Uterus (tissue), 4 donors: ENCODE measurements at places on chromosomes 11 and 22. TPM values are rescaled to one million over a fixed set of nuclear protein-coding genes. Genes with fewer than 3 reads are reported as not detected.

TYR gene
- total RNA-seq, result not detected

KCNJ11 gene
- total RNA-seq, result 3.9 TPM

GRCh38 chr11:11381471-11382105 is 28.5 kb upstream of the CSNK2A3 start:
- DNase-seq, result no peak

DNA sequence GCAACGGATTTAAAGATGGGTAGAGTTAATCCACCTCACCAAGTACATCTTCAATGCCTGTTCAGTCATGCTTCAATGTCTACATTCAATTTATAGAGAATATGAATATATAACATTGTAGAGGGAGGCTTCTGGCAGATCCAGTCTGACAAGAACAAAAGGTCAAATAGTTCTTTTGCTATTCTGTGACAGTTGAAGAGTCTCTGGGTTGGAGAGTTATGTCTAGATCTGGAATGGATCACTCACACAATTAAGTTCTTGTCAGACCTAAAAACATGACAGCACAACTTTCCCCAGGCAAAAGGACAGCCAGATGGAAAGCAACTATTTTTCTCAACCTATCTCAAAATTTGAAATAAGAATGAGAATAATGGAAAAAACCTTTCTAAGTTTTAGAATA is 15.3 kb upstream of the GAB2 start:
- DNase-seq, result no peak

- DNase-seq, result no peak
Measured at GRCh38 chr11:82701847-82702520, 31.7 kb downstream of the FAM181B start.

DNA sequence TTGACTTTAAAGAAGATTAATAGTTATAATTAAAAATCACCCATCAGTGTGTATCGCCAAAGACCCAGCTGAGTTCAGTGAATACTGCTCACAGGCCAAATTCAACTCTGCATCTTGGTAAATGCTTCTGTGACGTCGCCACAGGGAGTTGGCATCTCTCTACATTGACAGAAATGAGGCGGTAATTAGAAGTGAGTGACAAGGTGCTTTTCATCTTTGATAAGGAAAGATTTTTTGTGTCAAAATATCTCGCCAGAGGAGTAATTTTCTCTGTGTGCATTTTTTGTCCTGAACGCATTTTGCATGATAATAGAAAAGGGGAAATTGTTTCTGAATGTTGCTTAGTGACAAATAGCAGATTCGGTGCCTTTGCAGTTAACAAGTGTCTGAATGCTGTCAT is 345.8 kb downstream of the CNTN5 start:
- DNase-seq, result no peak

DNA sequence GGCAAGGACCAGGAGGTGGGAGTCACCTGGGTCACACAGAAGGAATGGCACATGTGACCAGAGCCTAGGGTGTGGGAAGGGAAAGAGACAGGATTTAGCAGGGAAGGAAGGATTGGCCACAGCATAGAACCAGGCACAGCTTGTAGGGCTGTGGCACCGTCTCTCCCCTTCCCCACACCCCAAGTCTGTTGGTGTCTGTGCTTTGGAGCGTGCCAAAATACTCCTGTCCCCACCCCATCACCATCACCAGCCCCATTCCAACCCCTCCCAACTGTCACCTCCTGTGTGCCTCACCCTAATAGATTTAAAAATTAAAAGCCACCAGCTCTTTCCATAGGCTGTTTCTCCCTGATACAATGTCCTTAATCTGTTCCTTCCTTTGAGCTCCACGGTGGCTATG is 18.2 kb downstream of the SGSM1 start:
- DNase-seq, result no peak

DNA sequence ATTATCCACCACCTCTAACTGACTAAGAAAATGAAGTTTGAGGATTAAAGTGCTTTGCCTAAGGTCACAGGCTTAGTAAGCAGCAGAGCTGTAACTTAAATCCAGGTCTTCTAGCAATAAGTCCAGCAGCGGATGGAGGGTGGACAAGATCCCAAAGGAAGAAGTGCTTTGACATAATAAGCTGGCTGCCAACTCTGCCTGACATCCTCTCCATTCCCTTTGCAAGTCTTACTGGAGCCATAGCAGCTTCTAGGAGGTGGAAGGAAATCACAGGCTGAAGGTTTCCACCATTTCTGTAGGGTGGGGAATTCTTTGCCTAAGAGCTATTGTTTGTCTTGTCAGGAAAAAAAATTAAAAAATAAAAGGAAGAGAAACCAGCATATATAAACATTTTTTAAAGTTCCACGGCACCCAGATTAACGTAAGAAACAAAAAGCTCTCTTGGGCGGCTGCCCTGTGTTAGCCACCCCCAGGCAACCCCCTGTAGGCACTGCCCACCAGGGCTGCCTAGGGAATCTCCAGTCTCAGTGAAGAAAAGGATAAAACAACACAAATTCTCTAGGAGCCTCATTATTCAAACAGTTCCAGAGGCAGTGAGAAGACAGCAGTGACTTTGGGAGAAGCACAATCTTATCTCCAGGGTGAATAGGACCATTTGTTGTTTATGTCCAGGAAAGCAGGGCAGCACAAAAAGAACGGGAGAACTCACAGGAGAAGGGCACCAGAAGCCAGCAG is 380.8 kb upstream of the CADM1 start:
- no peak for DNase-seq

DNA sequence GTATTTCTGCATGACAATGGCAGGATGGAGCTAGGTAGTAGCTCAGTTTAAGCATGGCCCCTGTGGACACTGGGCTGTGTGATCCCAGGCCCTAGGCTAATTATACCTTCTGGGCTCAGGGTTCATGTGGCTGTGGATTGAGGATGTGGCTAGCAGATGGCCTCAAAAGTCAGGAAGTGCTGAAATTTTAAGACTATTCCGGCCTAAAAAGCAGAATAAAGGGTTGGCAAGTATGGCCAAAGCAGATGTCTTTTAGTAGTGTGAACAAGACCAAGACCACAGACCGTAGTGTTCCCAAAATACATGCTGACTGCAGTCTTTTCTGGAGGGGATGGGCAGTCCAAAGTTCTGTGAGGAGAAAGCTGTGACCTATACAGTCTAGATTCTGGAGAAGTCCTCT is 115.7 kb upstream of the RAG2 start:
- no peak for DNase-seq

- no peak for DNase-seq
Measured at GRCh38 chr11:30753994-30754393, 167.8 kb upstream of the MPPED2 start.
